ENCODE measurements at places on chromosomes 4 and X.

GRCh38 chrX:107384397-107385105, 64.9 kb upstream of the FRMPD3 start:
- DNase-seq, result no peak

- DNase-seq, result no peak
Measured at GRCh38 chrX:41067721-41068120, 17.5 kb upstream of the USP9X start.

- DNase-seq, result no peak
Measured at GRCh38 chr4:108527723-108528122, 92.7 kb upstream of the RPL34 start.

- no peak for DNase-seq
Measured at GRCh38 chrX:20829665-20830491, 544.3 kb upstream of the CNKSR2 start.

Measured in breast epithelium (tissue), 4 donors.